ENCODE measurements at places on chromosomes 2 and 18. TPM values are rescaled to one million over a fixed set of nuclear protein-coding genes. Genes with fewer than 3 reads are reported as not detected.

SCRN3 gene
- 31.8 TPM for polyA plus RNA-seq

DNA sequence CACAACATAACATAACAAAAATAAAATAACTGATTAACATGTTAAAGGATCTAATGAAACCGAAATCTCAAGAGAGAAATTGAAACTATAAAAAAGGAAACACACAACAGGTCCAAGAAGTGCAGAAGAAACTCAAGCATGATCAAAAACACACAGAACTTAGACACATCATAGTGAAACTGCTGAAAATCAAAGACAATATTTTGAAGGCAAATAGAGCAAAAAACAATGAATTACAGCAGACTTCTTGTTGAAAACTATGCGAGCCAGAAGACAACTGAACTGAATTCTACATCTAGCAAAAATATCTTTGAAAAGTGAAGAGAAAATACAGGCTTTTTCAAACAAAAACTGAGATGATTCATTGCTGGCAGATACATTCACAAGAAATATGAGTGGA lies 61.3 kb downstream of the UGP2 start:
- no peak for DNase-seq

DNA sequence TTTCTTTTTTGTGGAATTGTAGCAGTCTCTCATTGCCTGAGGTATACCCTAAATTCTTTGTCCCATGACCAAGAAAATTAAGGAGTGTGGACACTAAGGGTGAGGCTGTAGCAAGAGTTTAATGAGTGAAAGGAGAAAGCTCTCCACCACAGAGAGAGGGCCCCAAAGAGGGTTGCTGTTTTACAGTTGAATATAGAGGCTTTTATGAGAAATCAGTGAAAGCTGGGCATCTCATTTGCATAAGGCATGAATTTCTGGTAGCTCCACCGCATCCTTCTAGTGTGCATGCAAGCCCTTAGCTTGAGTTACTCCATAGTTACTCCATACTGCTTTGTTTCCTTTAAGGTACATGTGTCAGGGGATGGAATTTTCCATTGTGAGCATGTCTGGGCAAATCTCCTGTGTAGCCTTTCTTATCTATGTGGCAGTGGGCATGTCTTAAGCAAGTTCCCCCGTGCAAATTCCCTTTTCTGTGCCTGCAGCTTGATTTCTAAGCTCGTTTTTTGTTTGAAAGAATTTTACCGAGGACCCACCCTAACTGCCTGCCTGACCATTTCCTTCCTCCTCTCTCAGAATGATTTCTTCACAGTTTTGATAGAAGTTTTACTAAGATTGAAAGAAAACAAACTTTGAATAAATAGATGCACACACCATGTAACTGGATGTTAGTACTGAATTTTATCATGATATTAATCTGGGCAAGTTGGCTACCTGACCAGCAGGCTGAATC lies 218.9 kb downstream of the PARD3B start:
- DNase-seq = no peak

DNA sequence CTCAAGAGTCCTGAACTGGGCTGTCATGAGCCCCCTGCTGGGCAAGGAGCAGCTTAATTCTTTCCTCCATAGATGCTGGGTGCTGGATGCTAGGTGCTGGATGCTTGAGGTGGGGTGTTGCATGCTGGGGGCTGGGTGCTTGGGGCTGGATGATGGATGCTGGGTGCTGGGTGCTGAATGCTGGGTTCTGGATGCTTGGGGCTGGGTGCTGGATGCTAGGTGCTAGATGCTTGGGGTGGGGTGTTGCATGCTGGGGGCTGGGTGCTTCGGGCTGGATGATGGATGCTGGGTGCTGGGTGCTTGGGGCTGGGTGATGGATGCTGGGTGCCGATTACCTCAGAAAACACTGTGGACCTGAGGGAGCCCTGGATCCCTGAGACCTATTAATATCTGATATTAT lies 837.7 kb downstream of the GALR1 start:
- DNase-seq = no peak

GRCh38 chr2:29663268-29663667 lies 258.1 kb downstream of the ALK start:
- DNase-seq = no peak
